ENCODE measurements at places on chromosomes 16 and 17.

DNA sequence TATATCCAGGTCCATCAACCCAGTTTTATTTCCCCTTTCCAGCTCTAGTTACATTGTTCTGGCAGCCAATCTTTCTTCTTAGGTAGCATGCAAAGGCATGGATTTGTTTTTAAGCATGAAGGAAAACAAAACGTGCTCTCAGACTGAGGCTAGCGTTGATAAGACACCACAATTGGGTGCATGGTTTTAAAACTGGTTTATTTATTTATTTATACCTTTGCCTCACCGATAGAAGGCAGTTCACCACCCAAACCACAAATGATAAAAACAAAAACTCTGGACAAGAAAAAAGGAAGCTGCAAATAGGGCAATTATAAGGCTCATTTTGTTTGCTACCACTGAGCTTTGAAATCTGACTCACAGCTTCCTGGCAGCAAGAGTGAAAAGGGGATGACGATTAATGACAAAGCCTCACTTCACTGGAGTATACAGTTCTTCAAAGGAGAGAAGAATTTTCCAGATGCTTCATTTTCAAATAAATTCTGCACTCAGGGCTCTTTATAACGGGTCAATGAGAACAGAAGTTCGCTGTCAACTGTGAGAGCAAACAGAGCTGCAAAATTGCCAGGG, 278.4 kb upstream of the IRX5 start:
- DNase-seq, result no peak

DNA sequence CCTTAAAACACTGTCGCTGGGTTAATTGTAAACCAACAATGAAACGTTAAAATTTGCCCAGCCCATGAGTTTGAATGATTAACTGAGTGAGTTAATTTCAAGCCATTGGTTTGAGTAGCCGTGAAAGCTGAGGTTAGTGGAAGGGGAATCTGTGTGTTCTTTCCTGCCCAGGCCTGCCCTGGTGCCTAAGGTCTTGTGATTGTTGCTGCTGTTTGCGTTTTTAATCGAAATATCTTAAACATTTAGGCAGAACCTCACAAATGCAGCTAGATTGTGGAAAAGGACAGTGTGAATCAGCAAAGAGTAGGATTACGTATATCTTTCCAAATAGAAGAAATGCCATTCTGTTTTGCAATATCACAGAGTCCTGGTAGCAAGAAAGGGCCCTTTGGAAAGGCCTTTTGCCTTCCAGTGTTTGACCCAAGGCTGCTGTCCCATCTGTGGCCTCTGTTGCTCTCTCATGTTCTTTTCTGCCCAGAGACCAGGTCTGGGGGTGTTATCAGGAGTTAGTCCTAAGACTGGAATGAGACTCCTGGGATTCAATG, 113.8 kb downstream of the MSI2 start:
- peak; percentile 59 for DNase-seq

GRCh38 chr17:73985466-73986015, 217.9 kb upstream of the RPL38 start:
- DNase-seq, result no peak

- peak; percentile 92 for DNase-seq
These were observed 57.9 kb upstream of the CACNG4 start for GRCh38 chr17:66906321-66907278.

GRCh38 chr17:31096106-31096436, 1.3 kb downstream of the NF1 start:
- no peak for DNase-seq

DNA sequence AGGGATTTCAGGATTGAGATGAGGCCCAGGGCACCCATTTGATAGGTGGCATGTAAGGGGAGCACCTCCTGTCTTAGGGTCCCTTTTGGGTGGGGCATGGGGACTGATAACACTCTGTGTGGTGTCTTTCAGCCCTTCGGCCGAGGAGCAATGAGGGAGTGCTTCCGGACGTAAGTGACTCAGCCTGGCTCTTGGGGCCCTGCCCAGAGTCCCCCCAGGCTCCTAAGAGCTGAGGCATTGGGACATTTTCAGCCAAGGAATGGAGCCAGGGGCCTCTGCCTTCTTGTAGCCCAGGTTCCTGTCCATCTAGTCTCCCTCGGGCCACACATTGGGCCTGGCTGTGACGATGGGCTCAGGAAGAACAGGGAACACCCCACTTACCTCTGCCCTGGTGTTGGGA, 44.4 kb downstream of the EEF2K start:
- DNase-seq, result peak; percentile 19

- DNase-seq, result peak; percentile 32
These were observed at the start of gene FAM20A for GRCh38 chr17:68600931-68601564. TSS of gene FAM20A (minus strand) at chr17:68601367. CDS start at chr17:68600666, 701 bp downstream.

GRCh38 chr17:1412185-1413110, 12.4 kb upstream of the YWHAE start:
- DNase-seq, result no peak

- no peak for DNase-seq
These were observed 191.9 kb upstream of the AXIN2 start for GRCh38 chr17:65753348-65753747.

DNA sequence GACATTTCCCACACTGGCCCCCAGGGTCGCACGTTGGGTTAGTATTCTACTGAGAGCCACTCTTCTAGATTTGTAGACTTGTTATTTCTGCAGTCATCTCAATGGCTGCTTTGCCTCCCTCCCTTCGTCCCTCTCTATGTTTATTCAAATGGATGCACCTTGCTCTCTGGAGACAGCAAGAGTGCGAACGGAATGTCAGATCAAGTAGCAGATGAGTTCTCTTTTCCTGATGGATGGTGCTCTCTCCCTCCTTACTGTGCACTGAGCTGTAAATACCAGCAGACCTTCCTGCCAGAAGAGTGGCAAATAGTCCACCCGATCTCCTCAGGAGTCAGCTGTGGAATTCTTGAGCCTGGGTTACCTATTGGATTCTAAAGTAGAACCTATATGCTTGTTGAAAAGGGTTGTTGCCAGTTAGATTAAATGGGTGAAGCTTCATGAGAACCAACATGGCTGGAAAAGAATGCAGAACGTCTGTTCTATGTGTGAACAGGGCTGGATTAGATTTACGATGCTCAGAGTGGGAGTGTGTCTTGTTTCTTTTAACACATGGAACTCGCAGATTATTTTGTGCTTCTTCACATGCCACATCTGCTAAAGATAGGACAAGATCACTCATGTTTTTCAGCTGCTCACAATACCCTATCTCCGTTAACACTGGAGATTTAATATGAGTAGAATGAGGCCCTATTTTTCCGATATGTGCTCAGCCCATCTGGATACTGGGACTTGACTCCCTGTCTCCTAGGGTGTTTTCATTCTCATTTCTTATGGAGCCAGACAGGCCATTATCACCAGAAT, 6.1 kb downstream of the GNAO1 start:
- DNase-seq, result no peak

GRCh38 chr16:55711959-55712876, 56.4 kb downstream of the SLC6A2 start:
- peak; percentile 74 for DNase-seq

GRCh38 chr17:58335779-58336455, 7.3 kb upstream of the TSPOAP1 start:
- DNase-seq, result no peak

DNA sequence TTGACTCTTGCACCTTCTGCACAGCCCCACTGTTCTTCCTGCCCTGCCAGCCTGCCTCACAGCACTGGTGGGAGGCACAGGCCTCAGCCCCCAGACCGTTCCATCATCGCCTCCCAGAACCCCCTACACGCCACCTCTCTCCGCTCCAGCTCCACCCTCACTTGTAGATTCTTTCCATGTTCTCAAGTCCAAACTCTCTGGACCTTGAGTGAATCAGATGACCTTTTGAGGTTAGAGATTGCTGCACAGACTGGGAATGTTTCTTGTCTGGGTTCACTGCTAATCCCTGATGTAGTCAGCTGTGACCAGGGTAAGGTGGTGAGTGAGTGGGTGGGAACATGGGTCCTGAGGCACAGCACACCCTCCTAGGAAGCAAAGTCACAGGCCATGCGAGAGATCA, 272.4 kb downstream of the IRF8 start:
- DNase-seq, result peak; percentile 6

GRCh38 chr16:9054460-9054859, 37.0 kb upstream of the HAPSTR1 start:
- no peak for DNase-seq

DNA sequence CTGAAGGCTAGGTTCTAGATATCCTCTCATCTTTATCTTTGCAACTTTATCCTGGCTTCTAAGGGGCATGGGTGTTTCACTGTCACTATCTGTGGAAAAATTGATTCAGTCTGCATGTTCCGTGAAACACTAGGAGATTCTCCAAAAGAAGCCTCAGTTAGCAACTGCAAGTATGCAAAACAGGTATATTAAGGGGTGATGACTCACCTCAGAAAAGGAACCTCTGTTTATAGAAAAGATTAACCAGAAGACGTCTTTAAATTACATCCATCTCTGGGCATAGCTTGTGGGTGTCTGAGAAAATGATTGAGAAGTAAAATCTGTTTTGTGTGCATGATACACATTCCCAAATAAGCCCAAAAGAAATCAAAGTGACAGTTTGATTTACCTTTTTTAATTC, 353.8 kb upstream of the HSBP1 start:
- DNase-seq, result no peak

DNA sequence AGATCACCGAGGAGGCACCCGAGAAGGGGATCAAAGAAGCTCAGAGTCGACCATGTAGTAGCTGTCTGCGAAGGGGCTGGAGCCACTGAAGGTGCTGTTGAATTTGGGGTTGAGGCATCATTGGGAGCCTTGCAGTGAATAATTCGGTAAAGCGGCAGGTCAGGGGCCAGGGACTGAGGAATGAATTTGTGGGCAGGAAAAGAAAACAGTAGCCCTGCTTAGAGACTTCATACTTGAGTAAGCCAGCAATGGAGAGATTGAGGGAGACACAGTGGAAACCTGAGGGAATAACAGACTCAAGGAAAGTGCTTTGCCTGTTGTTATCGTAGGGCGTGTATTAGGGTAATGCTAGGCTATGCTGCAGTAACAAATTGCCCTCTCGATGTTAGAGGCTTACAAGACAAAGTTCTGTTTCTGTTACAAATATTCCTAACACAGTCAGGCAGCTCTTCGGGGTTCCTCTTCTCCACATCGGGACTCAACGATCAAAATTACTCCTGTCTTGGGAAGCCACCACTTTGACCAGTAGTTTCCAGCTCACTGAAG, 13.4 kb upstream of the HERPUD1 start:
- no peak for DNase-seq

DNA sequence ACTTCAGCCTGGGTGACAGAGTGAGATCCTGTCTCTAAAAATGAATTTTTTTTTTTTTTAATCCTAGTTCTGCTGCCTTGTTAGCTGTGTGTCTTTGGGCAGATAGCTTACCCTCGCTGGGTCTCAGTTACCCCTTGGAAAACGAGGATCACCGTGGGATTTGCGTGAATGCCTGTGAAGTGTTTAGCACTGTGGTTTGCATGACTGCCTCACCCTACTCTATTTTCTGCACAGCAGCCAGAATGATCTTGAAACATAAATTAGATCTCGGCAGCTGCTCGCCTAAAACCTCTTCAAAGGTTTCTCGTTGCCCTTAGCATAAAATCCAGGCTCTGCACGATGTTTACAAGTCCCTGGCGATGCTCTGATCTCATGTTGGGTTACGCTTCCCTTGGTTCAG, 71.2 kb upstream of the GRIN2A start:
- no peak for DNase-seq

- no peak for DNase-seq
These were observed 325.4 kb downstream of the ZFHX3 start for GRCh38 chr16:72722552-72722951.

- DNase-seq, result peak; percentile 52
These were observed 333.1 kb downstream of the FOXL1 start for GRCh38 chr16:86911437-86911958.

DNA sequence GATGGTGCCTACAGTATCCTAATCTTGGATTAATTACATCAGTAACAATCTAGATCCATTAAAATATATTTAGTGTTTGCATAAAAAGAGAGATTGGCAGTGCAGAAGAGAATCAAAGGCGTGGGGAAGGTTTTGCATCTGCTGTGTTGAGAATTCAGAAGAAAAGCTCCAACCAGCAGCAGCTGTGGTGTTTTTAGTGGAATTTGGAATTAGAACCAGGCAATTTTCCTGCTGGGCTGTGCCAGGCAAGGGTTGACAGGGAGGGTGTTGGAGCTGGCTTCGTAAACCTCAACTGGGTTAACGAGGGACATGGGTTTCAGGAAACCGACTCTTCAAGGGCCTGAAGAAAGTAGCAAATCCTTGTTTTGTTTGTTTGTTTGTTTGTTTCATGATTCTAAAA, 107.8 kb upstream of the WSCD1 start:
- DNase-seq, result no peak

- peak; percentile 9 for DNase-seq
These were observed 26.5 kb upstream of the NF1 start for GRCh38 chr17:31068291-31068690.

GRCh38 chr17:41540921-41541625, 13.0 kb upstream of the KRT19 start:
- no peak for DNase-seq

DNA sequence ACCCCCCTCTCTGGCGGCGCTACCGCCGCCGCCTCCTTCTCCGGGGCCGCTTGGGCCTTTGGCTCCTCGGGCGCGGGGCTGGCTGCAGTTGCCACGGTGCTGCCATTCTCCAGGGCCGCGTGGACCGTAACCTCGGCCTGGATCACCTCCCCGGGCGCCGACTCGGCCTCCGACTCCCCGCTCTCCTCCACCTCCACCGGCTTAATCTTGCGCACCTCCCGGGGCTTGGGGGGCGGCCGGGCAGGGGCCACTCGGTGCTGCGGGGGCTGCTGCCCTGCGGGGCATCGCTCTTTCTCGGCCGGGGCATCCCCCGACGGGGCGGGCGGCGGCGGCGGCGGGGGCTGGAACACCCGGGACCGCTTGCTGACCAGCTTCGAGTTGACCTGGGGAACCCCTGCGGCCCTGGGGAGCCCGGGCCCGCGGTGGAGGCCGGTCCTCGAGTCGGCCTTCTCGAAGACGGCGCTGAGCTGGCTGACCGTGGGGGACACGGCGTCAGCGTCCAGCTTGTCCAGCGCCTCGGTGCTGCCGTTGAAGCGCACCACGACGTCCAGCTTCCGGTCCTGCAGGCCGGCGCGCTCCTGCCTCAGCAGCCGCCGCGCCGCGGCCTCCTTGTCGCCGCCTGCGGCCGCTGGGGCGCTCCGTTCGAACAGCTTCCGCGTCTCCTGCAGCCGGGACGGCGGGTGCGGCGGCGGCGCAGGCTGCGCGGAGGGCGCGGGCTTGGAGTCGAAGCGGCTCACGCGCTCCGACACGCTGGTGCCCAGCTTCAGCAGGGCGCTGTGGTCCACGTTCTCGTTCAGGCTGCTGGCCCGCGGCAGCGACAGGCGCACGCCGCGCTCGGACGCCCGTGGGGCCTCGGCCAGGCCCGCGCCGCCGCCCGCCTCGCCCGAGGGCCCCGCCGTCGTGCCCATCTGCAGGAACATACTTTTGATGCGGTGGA, 792 bp downstream of the PPP1R9B start:
- DNase-seq, result peak; percentile 80

- DNase-seq, result no peak
These were observed 5.9 kb upstream of the HSD11B2 start for GRCh38 chr16:67425061-67425460.

DNA sequence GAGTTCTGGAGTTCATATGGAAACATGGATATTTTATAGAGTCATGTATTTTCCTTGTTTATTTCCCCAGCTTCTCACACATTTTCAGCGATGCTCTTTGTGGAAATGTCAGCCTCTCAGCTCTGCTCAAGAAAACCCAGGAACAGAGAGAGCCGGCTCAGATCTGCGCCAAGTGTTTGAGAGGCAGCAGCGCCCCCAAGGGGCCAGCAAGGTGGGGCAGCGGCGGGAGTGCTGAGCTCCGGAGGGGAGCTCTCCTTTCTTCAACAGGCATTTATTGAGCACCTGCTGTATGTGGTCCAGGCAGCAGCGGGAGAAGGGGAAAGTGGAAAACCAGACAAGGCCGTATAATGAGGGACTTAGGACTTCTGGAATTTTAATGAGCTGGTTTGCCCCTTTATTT, 421.1 kb upstream of the C16orf82 start:
- DNase-seq, result no peak
